ENCODE measurements at places on chromosomes 1 and 21.

GRCh38 chr1:235566084-235566483 lies 61.8 kb upstream of the B3GALNT2 start:
- DNase-seq = no peak
- H3K36me3 ChIP-seq = no peaks in the 10 kb centered on the region
- H3K27me3 ChIP-seq = no peaks in the 10 kb centered on the region
- H3K27ac ChIP-seq = no peak overlapping the region
- no peaks in the 10 kb centered on the region for H3K4me1 ChIP-seq
- no peak overlapping the region for H3K4me3 ChIP-seq

- H3K4me1 ChIP-seq = no peaks in the 10 kb centered on the region
- H3K27ac ChIP-seq = no peak overlapping the region
- H3K4me3 ChIP-seq = no peak overlapping the region
These were observed 8.1 kb upstream of the DNASE2B start for GRCh38 chr1:84390226-84390625.

DNA sequence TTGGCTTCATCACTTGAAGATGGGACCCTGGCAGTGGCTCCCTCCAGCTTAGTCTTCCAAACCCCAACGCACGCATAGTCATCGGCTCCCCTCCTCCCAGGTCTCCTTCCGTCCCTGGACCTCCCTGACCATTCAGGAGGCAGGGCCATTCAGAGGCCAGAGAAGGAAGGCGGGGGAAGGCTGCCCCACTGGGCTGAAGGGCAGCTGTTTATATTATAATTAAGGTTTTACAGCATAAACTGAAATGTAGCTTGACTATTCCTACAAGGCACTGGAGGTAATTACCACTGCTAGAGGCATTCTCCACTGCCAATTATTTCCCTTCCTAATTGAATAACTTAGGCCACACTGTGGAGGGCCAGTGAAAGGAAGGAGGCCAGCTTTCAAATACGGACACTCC lies 170.6 kb upstream of the PROX1 start:
- no peak overlapping the region for H3K27ac ChIP-seq
- H3K36me3 ChIP-seq = no peaks in the 10 kb centered on the region
- no peak for DNase-seq
- no peak overlapping the region for H3K4me3 ChIP-seq
- H3K27me3 ChIP-seq = no peaks in the 10 kb centered on the region

DNA sequence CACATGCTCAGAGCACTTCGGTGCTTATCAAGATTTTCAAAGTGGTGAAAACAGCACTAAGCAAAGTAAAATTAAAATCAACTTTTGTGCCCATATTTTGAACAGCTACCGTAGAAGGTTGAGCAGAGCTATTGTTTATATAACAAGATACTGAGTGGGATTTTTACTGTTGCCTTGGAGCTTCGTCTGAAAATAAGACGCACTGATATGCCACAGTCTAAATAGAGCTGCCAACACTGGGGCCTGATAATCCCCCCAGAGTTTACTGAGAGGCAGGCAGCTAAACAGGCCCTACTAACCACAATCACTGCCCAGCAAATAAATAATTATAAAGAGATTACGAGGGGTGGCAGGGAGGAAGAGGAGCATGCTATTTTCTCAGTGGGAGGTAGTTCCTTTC lies 650 bp upstream of the CCDC190 start:
- no peak overlapping the region for H3K27ac ChIP-seq
- H3K4me1 ChIP-seq = no peaks in the 10 kb centered on the region
- no peaks in the 10 kb centered on the region for H3K27me3 ChIP-seq
- DNase-seq = no peak
- H3K36me3 ChIP-seq = no peaks in the 10 kb centered on the region
- H3K4me3 ChIP-seq = no peak overlapping the region

DNA sequence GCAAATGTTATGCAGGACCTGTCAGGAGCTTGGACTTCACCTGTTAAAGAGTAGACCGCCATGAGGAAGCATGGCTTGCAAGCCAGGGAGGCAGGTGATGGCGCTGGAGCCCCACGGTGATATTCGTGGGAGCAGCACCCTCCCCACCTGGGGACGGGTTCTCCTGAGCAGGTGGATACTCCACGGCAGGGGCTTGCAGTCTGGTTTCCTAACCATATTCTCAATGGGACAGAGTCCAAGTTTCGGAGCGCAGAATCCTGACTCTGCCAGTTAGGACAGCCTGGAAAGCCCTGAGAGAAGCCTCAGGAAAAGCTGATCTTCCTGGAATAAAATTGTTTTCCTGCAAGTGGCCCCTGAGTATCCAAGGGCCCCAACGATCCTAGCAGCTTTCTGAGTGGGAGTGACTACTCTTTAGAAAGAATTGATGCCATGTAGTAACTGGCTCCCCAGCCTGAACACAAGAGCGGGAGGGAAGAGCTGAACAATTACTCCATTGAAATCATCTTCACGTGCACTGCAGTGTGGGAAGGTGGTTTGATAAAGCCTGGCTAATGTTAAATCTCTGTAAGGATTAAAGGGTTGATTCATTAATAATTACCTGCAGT lies 146.3 kb upstream of the RAB4A start:
- H3K4me3 ChIP-seq = no peak overlapping the region
- no peaks in the 10 kb centered on the region for H3K27me3 ChIP-seq
- no peak overlapping the region for H3K27ac ChIP-seq
- DNase-seq = no peak
- peaks cover 11% of the 10 kb centered on the region for H3K4me1 ChIP-seq

DNA sequence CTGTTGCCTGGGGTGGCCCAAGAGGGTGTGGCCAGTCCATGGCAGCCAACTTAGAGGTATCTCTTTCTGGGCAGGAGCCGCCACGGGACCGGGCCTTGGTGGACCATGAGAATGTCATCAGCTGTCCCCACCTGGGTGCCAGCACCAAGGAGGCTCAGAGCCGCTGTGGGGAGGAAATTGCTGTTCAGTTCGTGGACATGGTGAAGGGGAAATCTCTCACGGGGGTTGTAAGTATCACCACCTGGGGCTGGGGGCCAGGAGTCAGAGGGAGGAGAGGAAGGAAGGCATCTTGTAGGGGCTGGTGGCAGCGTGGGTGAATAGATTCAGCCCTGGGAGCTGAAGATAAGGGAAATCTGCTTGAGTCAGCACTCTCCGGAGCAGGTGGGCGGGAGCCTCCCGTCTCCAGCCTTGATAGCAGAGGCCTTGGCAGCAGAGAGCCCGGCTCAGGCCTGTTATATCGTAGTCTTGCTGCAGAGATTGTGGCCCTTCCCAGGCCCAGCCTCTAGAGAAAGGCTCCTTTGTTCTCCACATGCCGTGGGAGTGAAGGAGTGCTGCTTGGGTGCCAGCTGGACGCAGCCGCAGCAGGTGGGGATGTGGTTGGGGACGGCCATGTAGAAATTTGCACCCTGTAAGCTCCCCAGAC lies 25.4 kb downstream of the PHGDH start:
- H3K4me3 ChIP-seq = no peak overlapping the region
- H3K4me1 ChIP-seq = no peaks in the 10 kb centered on the region
- DNase-seq = no peak
- no peaks in the 10 kb centered on the region for H3K36me3 ChIP-seq

GRCh38 chr1:76289692-76290091 lies 215.1 kb downstream of the ST6GALNAC3 start:
- H3K27me3 ChIP-seq = no peaks in the 10 kb centered on the region
- DNase-seq = no peak
- no peak overlapping the region for H3K4me3 ChIP-seq
- no peak overlapping the region for H3K27ac ChIP-seq
- no peaks in the 10 kb centered on the region for H3K36me3 ChIP-seq

DNA sequence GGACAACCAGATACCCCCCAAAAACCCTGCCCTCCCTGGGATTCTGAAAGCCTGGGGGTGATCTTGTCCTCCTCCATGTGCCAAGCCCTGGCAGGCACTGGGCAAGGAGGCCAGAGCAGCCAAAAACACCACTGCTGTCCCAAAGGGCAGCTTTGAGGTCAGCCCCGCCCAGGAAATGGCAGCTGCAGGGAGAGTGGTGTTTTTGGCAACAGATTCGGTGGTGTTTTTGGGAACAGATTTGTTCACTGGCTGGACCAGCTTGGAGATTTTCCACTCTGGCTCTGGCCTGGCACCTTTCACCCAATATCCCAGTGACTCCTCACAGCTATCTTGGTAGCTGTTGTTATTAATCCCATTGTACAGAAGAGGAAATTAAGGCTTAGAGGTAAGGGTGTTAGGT lies 34.7 kb downstream of the LRP8 start:
- peaks cover 39% of the 10 kb centered on the region for H3K4me1 ChIP-seq
- no peaks in the 10 kb centered on the region for H3K27me3 ChIP-seq
- H3K27ac ChIP-seq = no peak overlapping the region

DNA sequence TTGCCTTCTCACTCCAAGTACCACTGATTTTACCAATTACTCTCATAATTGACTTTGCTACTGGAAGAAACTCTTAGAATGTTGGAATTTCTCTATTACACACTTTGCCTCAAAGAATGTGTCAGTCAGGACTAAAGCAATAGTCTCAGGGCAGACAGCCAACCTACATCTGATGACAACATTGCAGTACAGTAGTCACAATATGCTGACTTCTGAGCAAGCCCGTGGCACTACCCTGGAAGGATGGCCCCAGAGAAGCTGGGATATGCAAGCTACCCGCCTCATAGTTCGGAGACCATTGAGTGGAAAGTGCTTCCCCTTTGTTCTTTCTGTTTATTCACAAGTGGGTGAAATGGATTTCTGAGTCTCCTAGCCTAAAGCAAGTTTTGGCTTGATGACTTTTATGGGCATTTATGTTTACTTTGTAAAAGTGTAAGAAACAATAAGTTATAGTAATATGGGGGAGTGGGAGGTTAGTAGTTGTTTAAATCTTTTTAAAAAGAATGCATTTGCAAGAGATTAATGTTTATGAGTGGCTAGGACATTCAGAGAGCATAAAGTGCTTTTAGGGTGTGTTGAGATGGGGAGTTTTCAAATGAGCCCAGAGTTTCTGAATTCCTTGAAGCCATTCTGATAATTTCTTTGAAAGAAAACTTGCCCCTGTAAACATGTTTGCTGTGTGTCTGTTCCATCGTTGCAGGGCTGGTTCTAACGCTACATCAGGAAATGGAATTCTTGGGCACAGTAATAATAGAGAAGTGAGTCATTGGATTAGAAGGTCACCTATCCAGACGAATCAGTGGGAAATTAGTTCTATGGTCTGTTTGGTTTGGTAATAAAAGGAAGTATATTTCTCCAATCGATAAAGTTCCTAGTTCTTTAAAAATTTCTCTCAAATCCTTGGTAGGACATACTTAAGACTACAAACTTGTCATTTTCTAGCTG lies 63.8 kb downstream of the LMO4 start:
- no peak overlapping the region for H3K4me3 ChIP-seq
- no peaks in the 10 kb centered on the region for H3K27me3 ChIP-seq
- H3K27ac ChIP-seq = no peak overlapping the region

GRCh38 chr1:160325252-160325651 lies 17.8 kb downstream of the COPA start:
- H3K4me1 ChIP-seq = no peaks in the 10 kb centered on the region
- no peak overlapping the region for H3K27ac ChIP-seq
- H3K4me3 ChIP-seq = no peak overlapping the region
- H3K36me3 ChIP-seq = peaks cover 95% of the 10 kb centered on the region

GRCh38 chr1:51728611-51729155 lies 111.8 kb downstream of the OSBPL9 start:
- H3K27me3 ChIP-seq = no peaks in the 10 kb centered on the region
- no peak for DNase-seq

- no peaks in the 10 kb centered on the region for H3K36me3 ChIP-seq
- no peak overlapping the region for H3K4me3 ChIP-seq
- DNase-seq = no peak
These were observed 62.3 kb upstream of the EDN2 start for GRCh38 chr1:41546833-41547135.

GRCh38 chr21:44497703-44498126 lies 42.3 kb downstream of the KRTAP10-1 start:
- no peak for DNase-seq
- H3K27me3 ChIP-seq = no peaks in the 10 kb centered on the region
- no peaks in the 10 kb centered on the region for H3K36me3 ChIP-seq
- no peak overlapping the region for H3K4me3 ChIP-seq
- no peaks in the 10 kb centered on the region for H3K4me1 ChIP-seq

GRCh38 chr1:182217071-182217470 lies 155.6 kb upstream of the ZNF648 start:
- DNase-seq = no peak
- H3K36me3 ChIP-seq = no peaks in the 10 kb centered on the region
- H3K27me3 ChIP-seq = no peaks in the 10 kb centered on the region
- no peaks in the 10 kb centered on the region for H3K4me1 ChIP-seq
- H3K4me3 ChIP-seq = no peak overlapping the region
- no peak overlapping the region for H3K27ac ChIP-seq

DNA sequence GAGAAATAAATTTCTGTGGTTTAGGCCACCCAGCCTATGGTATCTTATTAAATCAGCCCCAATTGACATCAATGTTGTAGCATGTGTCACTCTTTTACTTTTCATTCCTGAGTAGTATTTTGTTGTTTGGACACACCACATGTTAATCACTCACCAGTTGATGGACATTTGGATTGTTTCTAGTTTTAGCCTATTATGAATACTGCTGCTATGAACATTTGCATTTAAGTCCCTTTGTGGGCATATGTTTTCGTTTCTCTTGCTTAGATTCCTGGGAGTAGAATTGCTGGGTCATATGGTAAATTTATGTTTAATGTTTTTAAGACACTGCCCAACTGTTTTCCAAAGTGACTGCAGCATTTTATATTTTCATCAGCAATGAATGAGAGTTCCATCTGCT lies 50.2 kb upstream of the NUF2 start:
- H3K27me3 ChIP-seq = no peaks in the 10 kb centered on the region
- no peak overlapping the region for H3K4me3 ChIP-seq
- H3K36me3 ChIP-seq = no peaks in the 10 kb centered on the region
- H3K27ac ChIP-seq = no peak overlapping the region
- DNase-seq = no peak

GRCh38 chr1:115289940-115290339 lies 48.1 kb downstream of the NGF start:
- no peaks in the 10 kb centered on the region for H3K36me3 ChIP-seq
- no peak for DNase-seq
- peaks cover 12% of the 10 kb centered on the region for H3K4me1 ChIP-seq

- H3K4me1 ChIP-seq = peaks cover 27% of the 10 kb centered on the region
- no peak for DNase-seq
- peaks cover 48% of the 10 kb centered on the region for H3K36me3 ChIP-seq
These were observed 5.0 kb downstream of the ZNF691 start for GRCh38 chr1:42851420-42851819.

DNA sequence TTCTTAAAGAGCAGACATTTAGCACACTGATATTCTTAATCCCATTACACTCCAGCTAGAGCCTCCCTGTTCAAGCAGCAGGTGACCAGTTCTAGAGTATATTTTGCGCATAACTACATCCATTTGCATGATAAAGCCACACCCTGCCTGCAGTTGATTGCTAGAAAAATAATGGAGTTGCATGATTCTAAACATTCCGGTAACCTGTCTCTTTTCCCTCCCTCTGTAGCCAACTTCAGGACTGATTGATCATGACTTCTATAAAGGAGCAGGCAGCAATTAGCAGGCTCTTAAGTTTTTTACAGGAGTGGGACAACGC lies 14.9 kb downstream of the ARMH1 start:
- H3K4me1 ChIP-seq = no peaks in the 10 kb centered on the region
- H3K4me3 ChIP-seq = no peak overlapping the region
- DNase-seq = no peak
- no peak overlapping the region for H3K27ac ChIP-seq
- H3K36me3 ChIP-seq = no peaks in the 10 kb centered on the region

- H3K4me1 ChIP-seq = no peaks in the 10 kb centered on the region
- no peaks in the 10 kb centered on the region for H3K36me3 ChIP-seq
- no peak overlapping the region for H3K27ac ChIP-seq
- H3K4me3 ChIP-seq = no peak overlapping the region
- no peaks in the 10 kb centered on the region for H3K27me3 ChIP-seq
These were observed 69.4 kb downstream of the LRRC8D start for GRCh38 chr1:89890085-89890752.

GRCh38 chr1:186643614-186644013 lies 36.6 kb downstream of the PTGS2 start:
- no peak overlapping the region for H3K27ac ChIP-seq
- no peaks in the 10 kb centered on the region for H3K36me3 ChIP-seq
- H3K4me1 ChIP-seq = no peaks in the 10 kb centered on the region
- no peak overlapping the region for H3K4me3 ChIP-seq
- H3K27me3 ChIP-seq = no peaks in the 10 kb centered on the region

Measured in tibial nerve (tissue), 4 donors.